Dermis microvascular lymphatic vessel endothelial cell (primary cell): ENCODE measurements at places on chromosomes 7 and 10. TPM values are rescaled to one million over a fixed set of nuclear protein-coding genes. Genes with fewer than 3 reads are reported as not detected.

Gene TMEM273
- 14.8 and 68.7 TPM in 2 replicates for total RNA-seq

Gene GSTO2
- total RNA-seq, result 0.51 and 0.89 TPM in 2 replicates

Gene PNLIPRP3
- under 0.01 TPM in 1 of 2 replicates, not detected in the other for total RNA-seq

Gene RARRES2
- 0.51 and 1.8 TPM in 2 replicates for total RNA-seq

Gene COL17A1
- 0.25 and 0.90 TPM in 2 replicates for total RNA-seq

Gene IQUB
- 0.13 TPM in 2 replicates for total RNA-seq

Gene CHAT
- not detected in 2 replicates for total RNA-seq

Gene SPACDR
- 0.39 and 0.76 TPM in 2 replicates for total RNA-seq

Gene SERPINE1
- total RNA-seq, result 81.9 and 88.2 TPM in 2 replicates

Gene SLC16A9
- 0.26 TPM in 1 of 2 replicates, not detected in the other for total RNA-seq

Gene ELN
- 6.2 and 31.0 TPM in 2 replicates for total RNA-seq

Gene UPK3B
- 0.13 and 0.38 TPM in 2 replicates for total RNA-seq

Gene ELAPOR2
- total RNA-seq, result 84.7 and 101 TPM in 2 replicates

Gene ANKRD22
- total RNA-seq, result not detected in 2 replicates

Gene ACTL6B
- total RNA-seq, result not detected in 2 replicates

Gene MIOS
- 17.8 and 18.0 TPM in 2 replicates for total RNA-seq

Gene HMX3
- total RNA-seq, result not detected in 2 replicates

Gene SUN3
- total RNA-seq, result not detected in 2 replicates

Gene PRXL2A
- total RNA-seq, result 101 and 174 TPM in 2 replicates

Gene VIPR2
- not detected in 2 replicates for total RNA-seq

Gene KCNIP2
- total RNA-seq, result 0.13 TPM in 2 replicates

Gene AGBL3
- 0.51 and 1.0 TPM in 2 replicates for total RNA-seq

Gene AOAH
- total RNA-seq, result 0.13 and 0.51 TPM in 2 replicates

Gene HHEX
- total RNA-seq, result 36.8 and 62.8 TPM in 2 replicates

Gene ZNF394
- 19.4 and 24.1 TPM in 2 replicates for total RNA-seq

Gene CALY
- not detected in 2 replicates for total RNA-seq

Gene TUBB8
- under 0.01 TPM in 1 of 2 replicates, not detected in the other for total RNA-seq

Gene CCDC146
- 0.26 and 1.5 TPM in 2 replicates for total RNA-seq

Gene PLPP4
- total RNA-seq, result not detected in 2 replicates

Gene SLC29A3
- 1.8 and 2.7 TPM in 2 replicates for total RNA-seq

Gene SEMA4G
- 0.77 and 1.5 TPM in 2 replicates for total RNA-seq

Gene GDF2
- total RNA-seq, result not detected in 2 replicates

Gene PIP
- total RNA-seq, result not detected in 2 replicates

Gene SMKR1
- total RNA-seq, result 0.13 and 0.51 TPM in 2 replicates

Gene SRPK2
- 51.9 and 68.9 TPM in 2 replicates for total RNA-seq

Gene TBXAS1
- 0.38 and 0.64 TPM in 2 replicates for total RNA-seq

Gene MALSU1
- total RNA-seq, result 50.7 and 54.2 TPM in 2 replicates

Gene AVL9
- 35.2 and 45.5 TPM in 2 replicates for total RNA-seq

Gene ADAM8
- total RNA-seq, result 0.13 TPM in 2 replicates

Gene MYO3A
- not detected in 2 replicates for total RNA-seq

Gene THSD7A
- 15.8 and 24.9 TPM in 2 replicates for total RNA-seq

Gene HOXA10
- 0.90 and 2.3 TPM in 2 replicates for total RNA-seq

Gene UCMA
- not detected in 2 replicates for total RNA-seq
